ENCODE measurements at places on chromosomes 3 and 15. TPM values are rescaled to one million over a fixed set of nuclear protein-coding genes. Genes with fewer than 3 reads are reported as not detected.

Gene POPDC2
- 8.4 TPM for polyA plus RNA-seq

Gene FAN1
- polyA plus RNA-seq = 17.9 TPM

Gene MNS1
- 3.4 TPM for polyA plus RNA-seq

Gene SLC6A1
- 50.0 TPM for polyA plus RNA-seq

Gene CCDC191
- 7.3 TPM for polyA plus RNA-seq

Gene SEMA3F
- 19.7 TPM for polyA plus RNA-seq

Gene ACKR2
- 0.82 TPM for polyA plus RNA-seq

Gene KIF7
- polyA plus RNA-seq = 2.9 TPM

Gene ZBBX
- 0.57 TPM for polyA plus RNA-seq

Gene VPS13C
- polyA plus RNA-seq = 50.9 TPM

Gene GOLGA6D
- 0.05 TPM for polyA plus RNA-seq

Gene GP9
- polyA plus RNA-seq = 0.02 TPM

Gene ANKRD63
- not detected for polyA plus RNA-seq

All from thymus (tissue), 14 donors.